ENCODE measurements at places on chromosomes 12 and 14. TPM values are rescaled to one million over a fixed set of nuclear protein-coding genes. Genes with fewer than 3 reads are reported as not detected.

DNA sequence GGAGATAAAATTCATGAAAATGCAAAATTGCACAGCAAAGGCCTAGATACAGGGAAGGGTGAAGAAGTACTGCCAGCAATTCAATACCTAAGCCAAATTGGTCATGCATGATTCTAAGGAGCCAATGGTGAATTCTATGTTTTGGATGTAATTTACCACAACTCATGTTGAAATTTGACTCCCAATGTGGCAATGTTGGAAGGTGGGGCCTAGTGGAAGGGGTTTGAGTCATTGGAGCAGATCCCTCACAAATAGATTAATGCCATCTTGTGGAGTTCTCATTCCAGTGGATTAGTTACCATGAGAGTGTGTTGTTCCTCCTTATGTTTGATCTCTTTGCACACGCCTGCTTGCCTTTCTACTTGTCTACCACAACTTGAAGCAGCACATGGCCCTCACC, 194.0 kb upstream of the ALG10 start:
- no peak for DNase-seq

The NFATC4 gene
- polyA plus RNA-seq, result 12.5 TPM

The DEGS2 gene
- polyA plus RNA-seq, result 0.08 TPM

GRCh38 chr12:97308576-97309198, 153.9 kb upstream of the RMST start:
- DNase-seq, result no peak

DNA sequence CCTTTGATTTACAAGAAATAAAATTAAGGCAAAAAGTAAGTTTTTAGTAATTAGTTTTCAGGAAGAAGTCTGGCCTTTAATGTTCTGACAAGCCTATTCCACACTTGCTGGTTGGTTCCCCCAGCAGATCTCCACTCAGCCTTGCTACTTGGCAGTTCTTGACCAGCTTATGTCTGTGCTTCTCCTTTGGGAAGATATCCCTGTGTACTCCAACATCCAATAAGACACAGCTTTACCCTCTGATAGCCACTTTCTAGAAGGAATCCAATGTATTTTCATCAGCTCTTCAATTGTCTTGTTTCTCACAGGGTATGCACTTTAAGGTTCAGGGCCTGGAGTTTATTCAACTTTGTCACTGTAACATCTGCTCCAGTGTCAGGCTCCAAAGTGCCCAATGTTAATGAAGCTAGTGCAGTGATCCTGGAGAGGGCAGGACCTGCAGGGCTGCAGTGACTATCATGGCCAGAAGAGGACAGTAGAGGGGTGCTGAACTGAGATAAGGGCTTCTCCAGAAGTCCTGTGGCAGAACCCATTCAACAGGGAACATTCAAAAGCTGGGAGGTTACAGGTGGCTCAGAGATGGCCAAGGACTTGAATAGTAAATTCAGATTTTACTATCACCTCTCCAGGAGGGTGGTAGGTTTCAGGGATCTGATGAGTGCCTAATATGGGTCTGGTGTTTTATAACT, 22.9 kb downstream of the JKAMP start:
- no peak for DNase-seq

GRCh38 chr14:88611878-88612277, 49.0 kb downstream of the ZC3H14 start:
- DNase-seq, result no peak

The TAS2R43 gene
- not detected for polyA plus RNA-seq

DNA sequence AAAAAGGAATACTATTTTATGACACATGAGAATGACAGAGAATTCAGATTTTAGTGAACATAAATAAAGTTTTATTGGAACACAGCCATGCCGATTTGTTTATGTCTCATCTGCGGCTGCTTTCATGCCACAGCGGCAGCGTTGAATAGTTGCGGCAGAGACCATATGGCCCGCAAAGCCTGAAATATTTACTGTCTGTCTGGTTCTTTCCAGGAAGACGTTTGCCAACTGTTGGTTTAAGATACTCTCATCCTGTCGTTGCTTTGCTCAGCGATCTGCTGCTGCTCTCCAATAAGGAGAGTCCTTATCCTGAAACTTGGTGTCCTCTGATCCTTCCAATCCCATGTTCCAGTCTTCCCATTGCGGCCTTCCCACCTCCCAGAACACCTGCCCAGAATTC, 89.9 kb downstream of the SLC24A4 start:
- DNase-seq, result no peak

The DHRS2 gene
- not detected for polyA plus RNA-seq

The IAPP gene
- not detected for polyA plus RNA-seq

The RFLNA gene
- 0.11 TPM for polyA plus RNA-seq

The CCDC60 gene
- polyA plus RNA-seq, result not detected

DNA sequence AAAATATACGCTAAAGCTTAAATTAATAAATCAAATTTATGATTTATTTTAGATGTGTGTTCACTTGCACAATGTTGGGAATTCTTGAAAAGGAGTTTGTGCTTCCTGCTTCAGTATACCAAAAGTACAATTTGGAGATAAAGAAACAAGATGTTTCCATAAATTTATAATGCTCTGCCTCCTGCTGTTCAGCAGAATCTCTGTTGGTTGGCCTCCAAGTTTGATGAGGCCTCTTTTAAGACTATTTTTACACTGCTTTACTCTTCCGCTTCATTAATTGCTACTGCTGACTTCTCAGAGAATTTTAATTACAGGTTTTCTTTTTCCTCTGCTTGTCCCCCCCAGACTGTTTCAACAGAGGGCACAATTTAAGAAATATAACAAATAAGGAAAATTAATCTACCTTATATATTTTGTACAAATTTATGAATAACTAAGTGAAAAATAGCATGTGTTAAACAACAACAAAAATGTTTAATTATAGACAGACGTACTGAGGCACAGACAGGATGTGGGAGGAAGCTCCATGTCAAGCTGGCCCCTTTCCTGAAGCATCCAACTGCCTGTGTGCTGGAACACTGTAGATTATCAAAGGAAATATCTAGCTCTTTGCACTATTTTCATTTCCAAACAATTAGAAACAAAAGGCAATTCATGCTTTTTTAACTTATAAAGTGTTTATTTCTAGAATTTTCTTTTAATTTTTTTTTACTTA, 83.9 kb downstream of the PIK3C2G start:
- DNase-seq, result no peak

Measured in heart left ventricle (tissue), 16 donors.